Activated naive CD8-positive, alpha-beta T cell treated with anti-CD3 and anti-CD28 coated beads for 36 hours (primary cell): ENCODE measurements at places on chromosomes 6 and 20. TPM values are rescaled to one million over a fixed set of nuclear protein-coding genes. Genes with fewer than 3 reads are reported as not detected.

The RBPJL gene
- not detected for total RNA-seq

The ECT2L gene
- not detected for total RNA-seq

The CCM2L gene
- total RNA-seq = not detected

The MRS2 gene
- 29.2 TPM for total RNA-seq

The GSTA2 gene
- total RNA-seq = not detected

The SLC22A16 gene
- not detected for total RNA-seq

The CBLN4 gene
- total RNA-seq = not detected

The WFDC5 gene
- not detected for total RNA-seq

The HCRTR2 gene
- total RNA-seq = not detected

The E2F1 gene
- 76.1 TPM for total RNA-seq
